ENCODE measurements at places on chromosomes 6 and 20. TPM values are rescaled to one million over a fixed set of nuclear protein-coding genes. Genes with fewer than 3 reads are reported as not detected.
A peak's percentile ranks its signal among the peaks of the same experiment; 100 is the strongest.

DNA sequence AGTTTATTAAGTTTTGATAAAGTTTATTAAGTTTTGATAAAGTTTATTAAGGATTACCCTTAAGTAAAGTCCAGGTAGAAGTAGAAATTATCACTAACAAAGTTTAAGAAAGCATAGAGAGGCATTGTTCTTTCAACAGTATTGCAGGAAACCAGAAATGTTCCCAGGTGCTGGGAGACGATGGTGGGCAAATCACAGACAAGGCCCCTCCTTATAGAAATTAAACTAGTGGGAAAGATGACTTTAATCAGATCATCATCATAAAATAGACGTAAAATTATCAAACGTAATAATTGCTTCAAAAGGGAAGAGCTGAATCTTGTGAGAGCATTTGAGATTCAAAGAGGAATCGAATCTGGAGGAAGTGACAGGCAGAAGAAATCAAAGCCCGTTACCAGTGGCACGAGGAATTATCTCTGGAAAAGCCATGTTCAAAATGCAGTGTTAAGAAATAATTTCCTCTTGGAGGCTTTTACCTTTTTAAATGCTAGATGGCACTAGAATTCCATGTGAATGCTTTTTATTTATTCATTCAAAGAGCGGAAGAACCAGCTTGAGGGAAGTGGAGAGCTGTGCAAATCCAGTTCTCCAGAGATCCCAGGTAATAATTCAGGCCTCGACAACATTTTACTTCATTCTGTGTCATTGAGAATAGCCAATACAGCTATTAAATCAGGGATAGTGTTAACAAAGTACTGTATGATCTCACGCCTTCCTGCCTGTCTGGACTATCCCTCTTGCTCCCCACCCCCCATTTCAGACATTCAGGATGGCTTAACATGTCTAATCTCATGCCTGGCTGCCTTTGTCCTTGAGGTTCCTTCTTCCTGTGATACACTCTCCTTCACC is 1.0 kb upstream of the APMAP start:
- no peak for DNase-seq

The WFDC13 gene
- total RNA-seq, result not detected

- DNase-seq, result no peak
Measured at GRCh38 chr20:4916971-4917881, 84.1 kb downstream of the SLC23A2 start.

The IL17F gene
- not detected for total RNA-seq

DNA sequence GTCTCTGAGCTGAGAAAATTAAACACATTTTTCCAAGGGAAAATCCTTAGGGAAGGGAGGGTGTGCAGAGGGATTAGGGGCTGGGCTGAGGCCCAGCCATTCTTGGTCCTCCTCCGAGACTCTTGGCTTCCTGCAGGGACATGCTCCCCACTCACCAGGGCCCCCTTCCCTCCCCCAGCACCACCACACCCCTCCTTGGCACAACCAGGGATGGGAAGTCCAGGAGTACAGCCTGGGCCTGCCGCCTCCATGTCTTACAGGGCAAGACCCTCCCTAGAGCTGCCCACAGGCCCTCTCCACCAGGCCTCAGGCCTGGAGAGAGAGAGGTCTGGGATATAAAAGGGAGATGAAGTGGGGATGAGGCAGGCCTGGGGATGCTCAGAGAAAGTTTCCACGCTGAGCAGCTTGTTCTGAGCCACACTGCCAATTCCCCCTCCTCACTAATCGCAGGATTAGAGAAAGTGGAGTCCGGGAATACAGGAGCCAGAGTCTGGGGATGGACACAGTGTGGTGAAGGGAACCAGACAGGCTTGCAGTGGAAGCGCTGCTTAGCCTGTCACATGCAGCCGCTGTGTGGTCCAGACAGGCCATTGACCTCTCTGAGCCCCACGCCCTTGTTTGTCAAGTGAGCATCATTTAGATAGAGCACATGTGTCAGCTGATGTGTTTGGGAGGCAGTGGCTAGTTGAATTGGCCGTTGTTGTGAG is 105.5 kb downstream of the MRPL14 start:
- no peak for DNase-seq

GRCh38 chr6:39422238-39422637 is 99.7 kb upstream of the KCNK16 start:
- DNase-seq, result no peak

The ZNF133 gene
- total RNA-seq, result 12.7 TPM

DNA sequence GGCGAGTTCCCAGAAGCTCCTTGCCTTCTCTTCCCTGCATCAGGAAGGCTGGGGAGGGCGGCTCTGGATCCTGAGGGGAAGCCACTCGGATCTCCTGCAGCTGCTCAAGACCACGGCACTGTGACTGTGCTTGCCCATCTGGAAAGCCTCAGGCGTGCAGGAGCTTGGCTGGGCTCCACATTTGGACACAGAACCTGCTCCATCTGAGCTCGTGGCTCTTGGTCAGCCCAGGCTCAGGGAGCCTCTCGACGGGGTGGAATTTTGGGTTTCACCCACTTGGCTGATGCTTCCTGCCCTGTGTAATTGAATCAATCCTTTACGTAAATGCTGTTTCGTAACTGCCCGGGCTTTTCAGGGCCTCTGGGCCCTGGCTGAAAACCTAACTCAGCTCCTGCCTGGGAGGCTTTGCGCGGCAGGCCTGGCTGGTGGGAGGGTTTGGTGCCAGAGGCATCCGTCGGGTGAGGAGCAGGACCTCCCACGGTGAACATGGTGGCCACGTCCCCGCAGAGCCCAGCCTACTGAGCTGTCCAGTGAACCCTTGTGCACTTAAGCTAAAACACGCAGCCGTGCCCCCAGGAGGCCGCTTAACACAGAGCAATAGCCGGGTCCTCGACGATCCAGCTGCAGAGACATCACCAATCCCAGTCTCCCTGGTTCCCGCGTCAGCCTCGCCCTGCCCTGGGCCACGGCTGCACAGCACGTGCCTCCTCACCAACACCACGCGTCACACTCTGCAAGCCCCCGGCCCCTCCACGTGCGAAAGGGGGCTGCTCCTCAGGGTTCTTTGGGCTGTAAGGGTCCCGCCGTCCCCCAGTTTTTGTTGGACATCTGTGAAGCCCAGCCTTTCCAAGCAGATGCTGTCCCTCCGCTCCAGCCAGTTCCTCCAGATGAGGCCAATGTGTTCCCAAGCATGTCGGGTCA is 241.0 kb downstream of the DLL1 start:
- DNase-seq, result peak; percentile 91

- no peak for DNase-seq
Measured at GRCh38 chr6:2231438-2231837, 14.0 kb downstream of the GMDS start.

The MATN4 gene
- 0.09 TPM for total RNA-seq

The ADGRF5 gene
- 10.1 TPM for total RNA-seq

DNA sequence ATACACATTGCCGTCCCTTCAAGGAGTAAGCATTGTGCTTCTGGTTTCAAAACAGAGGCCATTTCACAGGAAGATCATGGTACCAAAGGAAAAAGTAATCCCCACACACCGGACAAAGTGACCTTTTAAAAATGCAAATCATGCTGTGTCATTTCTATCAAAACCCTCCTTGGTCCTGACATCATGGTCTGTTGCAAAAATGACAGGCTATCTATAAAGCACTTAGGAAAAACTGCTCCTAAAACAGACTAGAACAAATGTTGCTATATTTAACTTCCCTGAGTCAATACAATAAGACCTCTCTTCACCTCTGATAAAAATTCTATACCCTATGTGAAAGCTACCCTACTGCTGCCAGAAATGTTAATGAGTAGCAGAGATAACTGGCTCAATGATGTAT is 353.6 kb upstream of the RUNX2 start:
- no peak for DNase-seq

The TP53TG5 gene
- total RNA-seq, result not detected

DNA sequence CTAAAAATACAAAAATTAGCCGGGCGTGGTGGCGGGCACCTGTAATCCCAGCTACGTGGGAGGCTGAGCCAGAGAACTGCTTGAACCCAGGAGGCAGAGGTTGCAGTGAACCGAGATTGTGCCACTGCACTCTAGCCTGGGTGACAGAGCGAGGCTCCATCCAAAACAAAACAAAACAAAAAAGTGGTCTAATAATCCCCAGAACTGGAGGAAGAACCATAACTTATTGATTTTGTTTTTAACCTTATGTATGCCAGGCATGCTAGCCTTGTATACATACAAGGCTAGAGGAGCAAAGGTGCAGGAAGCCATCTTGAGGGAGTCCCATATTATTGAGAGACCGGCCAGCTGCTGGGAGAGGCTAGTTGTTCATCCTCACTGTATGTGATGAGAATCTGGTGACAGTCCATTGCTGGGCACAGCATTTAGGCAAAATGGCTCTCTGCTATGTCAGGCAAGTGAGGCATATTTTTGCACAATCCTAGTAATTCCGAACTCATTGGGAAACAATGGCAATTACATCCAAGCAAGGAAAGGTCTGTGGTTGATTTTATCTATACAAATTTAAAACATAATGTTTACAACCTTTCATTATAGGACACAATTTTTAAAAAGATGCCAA is 18.0 kb downstream of the HFE start:
- DNase-seq, result no peak

DNA sequence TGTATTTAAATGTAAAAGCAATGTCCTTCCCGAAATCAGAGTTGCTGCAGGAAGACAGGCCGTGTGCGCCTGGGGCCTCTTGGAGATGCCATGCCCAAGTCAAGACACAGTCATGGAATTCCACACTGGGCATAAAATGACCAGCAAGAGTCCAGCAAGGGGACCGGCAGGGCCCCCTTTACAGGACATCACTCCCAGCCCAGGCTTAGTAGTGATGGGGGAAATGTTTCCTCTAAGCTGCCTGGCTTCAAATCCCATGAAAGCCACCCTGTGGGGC is 1.9 kb upstream of the PPP1R3G start:
- no peak for DNase-seq

DNA sequence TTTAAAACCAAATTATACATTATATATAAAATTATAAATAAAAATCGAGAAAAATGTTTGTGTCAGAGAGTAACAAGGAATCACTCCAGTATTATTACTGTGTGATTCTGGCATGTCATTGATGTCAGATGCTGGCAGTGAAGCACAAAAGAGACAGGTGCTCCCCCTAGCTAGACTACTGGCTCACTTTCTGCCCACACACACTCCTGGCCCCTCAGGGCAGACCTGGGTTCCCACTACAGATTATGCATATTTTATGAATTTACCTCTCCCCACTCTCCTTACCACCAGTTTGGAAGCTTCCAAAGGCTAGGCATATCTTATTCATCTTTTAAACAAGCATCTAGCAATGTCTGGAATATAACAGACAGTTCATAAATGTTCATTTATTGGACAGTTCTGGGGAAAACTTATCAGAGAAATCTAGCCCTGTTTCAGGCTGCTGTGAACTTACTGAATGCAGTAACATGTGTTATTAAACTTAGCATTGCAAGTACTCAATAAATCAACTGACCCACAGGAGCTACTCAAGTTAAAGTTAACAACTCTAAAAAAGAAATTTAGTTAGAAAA is 12.8 kb downstream of the SNX3 start:
- DNase-seq, result no peak

DNA sequence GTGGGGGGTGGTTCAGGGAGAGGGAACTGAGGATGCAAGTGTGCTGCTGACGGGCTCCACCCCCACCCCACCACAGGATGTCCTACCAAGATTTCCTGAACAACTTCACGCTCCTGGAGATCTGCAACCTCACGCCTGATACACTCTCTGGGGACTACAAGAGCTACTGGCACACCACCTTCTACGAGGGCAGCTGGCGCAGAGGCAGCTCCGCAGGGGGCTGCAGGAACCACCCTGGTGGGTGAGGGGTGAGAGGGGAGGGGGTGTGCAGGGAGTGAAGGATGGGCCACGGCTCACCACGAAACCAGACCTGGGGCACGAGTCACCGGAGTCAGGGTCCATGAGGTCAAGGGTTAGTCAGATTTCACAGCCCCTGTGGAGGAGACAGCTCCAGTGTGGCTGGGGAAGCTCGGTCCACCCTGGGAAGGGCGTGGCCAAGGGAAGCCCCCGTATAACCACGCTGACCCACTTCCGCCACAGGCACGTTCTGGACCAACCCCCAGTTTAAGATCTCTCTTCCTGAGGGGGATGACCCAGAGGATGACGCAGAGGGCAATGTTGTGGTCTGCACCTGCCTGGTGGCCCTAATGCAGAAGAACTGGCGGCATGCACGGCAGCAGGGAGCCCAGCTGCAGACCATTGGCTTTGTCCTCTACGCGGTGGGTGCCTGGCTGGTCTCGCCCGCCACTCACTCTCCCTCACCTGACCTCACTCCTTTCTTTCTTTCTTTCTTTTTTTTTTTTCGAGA is 18.3 kb downstream of the CAPN11 start:
- no peak for DNase-seq

GRCh38 chr6:132598473-132598872 is 8.9 kb upstream of the TAAR5 start:
- DNase-seq, result no peak

- no peak for DNase-seq
Measured at GRCh38 chr6:126477678-126478077, 137.8 kb downstream of the CENPW start.

The TNFRSF21 gene
- total RNA-seq, result 64.7 TPM

The MCHR2 gene
- not detected for total RNA-seq

DNA sequence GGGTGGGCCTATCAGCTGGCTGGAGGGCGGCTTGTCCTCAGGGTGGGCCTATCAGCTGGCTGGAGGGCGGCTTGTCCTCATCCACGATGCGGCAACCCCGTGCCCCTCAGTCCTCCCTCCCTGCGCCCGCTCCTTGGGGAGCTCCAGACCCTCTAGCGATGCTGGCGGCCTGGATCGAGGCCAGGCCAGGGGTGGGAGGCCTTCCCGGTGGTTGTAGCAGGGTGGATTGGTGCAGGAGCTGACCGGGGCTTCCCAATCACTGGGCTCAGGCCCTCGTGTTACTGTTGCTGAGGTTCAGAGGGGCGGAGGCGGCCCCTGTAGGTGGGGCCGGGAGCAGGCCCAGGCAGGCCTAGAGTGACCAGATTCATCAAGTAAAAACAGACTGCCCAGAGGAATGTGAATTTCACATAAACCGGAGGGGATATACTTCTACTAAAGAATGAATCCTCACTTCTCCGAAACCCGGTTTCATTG is 8.8 kb downstream of the SLC17A9 start:
- DNase-seq, result no peak

GRCh38 chr20:13355411-13355810 is 134.3 kb downstream of the ISM1 start:
- DNase-seq, result no peak

GRCh38 chr20:33773412-33774089 is 37.6 kb upstream of the CHMP4B start:
- no peak for DNase-seq

DNA sequence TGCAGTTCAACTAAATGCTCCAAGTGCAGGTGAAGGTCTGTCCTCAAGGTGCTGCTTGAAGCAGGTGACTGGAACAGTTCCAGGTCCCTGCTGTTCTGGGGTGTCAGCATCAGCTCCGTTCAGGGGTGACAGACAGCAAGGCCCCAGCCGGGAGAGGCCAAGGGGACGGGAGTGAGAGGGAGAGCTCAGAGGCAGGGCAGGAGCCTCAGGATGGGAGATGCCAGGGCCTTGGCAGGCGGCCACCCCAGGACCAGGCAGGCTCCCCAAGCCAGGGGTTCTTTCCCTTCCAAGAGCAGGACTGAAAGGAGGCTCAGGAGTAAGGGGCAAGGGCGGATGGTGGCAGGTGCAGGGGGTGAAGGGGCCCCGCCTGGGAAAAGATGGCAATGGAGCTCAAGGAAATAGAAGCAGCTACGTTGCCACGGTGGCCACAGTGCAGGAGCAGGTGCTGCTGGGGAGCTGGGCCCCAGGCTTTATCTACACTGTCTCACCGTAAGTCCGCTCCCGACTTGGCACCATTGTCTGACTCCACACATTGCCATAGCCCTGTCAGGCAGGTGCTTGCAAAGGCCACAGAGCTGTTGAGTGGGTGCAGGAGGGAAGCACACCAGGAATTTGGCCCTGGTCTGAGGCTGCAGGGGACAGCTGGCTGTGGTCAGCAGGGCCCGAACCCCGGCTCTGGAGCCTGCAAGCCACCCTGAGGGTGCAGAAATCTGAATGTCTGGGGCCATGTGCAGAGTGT is 43.1 kb downstream of the ERMARD start:
- no peak for DNase-seq

Data from mucosa of gallbladder (tissue), 1 donor.